AG04450 (cell line): ENCODE measurements at places on chromosomes 7 and 10.

- DNase-seq, result no peak
Measured at GRCh38 chr7:44982970-44983369, 4.2 kb upstream of the MYO1G start.

DNA sequence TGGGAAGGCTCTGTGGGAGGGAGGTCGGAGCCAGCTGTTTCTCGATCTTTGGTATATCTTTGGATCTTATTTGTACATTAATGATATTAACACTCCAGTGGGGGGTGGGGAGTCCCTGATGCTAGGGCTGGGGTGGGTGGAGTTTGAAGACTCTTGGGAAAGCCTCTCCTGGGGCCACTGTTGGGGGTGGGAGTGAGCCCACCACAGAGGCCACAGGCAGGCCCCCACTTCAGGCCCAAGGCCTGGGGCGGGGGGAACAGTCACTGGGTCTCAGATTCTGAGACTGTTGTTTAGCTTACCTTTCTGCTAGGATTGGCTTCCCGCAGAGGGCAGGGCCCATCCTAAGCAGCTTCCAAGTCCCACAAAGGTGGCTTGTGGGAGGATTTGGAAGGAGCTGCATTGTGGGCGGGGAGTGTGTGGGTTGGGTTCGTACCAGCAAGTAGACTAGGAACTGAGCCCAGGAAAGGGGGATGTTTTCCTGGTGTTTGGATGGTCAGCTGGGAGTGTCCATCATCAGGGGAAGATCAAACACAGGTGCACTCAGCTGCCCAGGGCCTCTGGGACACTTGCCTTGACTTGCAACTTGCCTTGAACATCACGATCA is 11.9 kb downstream of the YKT6 start:
- DNase-seq, result no peak

DNA sequence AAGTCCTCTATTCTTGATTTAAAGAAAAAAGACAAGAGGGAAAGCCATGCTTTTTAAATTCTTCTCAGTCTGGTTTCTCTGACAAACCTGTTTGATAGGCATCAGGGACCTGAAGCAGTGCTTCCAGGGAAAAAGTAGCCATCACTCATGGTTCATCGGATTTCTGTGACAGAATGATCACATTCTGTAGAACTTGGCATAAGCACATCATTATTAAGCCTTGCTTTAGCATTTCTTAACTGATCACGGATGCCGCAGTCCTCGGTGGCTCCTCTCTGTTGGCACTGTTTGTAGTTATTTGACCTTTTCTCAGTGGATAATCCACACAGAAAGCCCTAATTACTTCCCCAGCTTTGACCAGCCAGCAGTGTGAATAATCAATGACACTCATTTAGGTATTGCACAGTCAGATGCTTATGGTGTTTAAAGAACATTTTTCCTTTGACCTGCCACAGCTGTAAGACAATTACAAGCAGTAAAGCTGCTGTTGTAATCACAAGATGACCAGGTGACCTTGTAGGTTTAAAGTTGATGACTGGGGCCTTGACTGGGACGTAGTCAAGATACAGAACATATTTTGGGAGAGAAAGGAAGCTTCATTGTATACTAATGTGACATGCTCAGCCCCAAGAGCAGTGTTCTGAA is 64.4 kb upstream of the SKAP2 start:
- DNase-seq, result no peak

- DNase-seq, result no peak
Measured at GRCh38 chr7:13179011-13179582, 491.7 kb downstream of the ARL4A start.

DNA sequence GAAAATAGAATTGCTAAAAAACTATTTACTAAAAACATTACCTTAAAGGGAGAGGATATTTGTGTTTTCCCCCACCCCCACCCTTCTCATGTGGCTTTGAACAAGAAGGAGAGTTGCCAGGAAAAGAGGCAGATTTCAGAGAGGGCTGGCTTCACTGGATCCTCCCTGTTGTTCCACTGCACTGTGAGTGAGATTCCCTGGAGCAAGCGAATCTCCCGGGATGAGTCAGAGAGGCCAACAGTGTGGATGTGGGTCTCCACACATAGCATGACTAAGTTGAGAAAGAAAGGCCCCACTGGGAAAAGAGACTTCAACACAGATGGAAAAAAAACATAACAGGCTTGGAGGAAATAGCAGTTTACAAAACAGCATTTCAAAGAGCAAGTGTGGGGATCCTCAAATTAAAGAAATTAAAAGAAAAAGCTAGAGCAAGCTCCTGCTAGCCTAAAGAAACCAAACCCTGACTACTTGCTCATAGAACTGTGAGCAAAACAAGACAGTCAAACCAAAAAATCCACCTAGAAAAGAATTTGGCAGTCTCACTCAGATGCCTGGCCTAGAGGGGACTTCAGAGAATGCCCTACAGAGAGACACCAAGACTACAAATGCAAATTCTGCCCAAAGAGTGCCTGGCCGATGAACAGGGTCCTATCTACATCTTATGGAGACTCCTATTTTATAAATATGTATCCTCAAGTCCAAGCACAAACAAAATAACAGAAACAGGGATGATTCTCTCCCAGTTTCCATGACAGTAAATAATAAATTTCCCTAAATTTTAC is 3.4 kb downstream of the CAV1 start:
- peak; percentile 84 for DNase-seq

DNA sequence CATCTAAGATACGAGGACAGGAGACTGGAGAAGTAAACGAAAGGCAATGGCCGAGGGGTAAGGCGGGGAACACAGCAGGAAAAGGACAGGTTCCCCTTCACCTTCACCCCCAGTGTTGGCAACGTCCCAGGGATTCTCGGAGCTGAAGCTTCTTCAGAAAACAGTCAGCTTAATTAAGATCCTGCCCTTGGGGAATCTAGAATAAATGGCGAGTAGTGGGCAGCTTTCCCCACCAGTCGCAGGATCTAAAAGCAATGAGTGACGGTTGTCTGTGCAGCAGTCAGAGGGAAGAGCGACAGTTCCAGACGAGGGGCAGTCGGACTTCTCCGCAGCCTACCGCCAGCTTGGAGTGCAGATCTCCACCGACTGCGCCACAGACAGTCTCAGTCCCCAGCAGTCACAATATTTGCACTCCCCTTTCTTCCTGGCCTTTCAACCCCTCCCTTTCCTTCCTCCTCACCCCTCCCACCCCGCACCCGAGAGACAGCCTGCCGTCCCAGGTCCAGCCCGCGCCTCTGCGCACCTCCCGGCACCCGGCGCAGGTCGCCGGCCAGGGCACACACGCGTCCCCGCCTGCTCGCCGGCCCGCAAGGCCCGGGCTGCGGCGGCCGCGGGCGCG is 10.9 kb upstream of the SP8 start:
- no peak for DNase-seq

DNA sequence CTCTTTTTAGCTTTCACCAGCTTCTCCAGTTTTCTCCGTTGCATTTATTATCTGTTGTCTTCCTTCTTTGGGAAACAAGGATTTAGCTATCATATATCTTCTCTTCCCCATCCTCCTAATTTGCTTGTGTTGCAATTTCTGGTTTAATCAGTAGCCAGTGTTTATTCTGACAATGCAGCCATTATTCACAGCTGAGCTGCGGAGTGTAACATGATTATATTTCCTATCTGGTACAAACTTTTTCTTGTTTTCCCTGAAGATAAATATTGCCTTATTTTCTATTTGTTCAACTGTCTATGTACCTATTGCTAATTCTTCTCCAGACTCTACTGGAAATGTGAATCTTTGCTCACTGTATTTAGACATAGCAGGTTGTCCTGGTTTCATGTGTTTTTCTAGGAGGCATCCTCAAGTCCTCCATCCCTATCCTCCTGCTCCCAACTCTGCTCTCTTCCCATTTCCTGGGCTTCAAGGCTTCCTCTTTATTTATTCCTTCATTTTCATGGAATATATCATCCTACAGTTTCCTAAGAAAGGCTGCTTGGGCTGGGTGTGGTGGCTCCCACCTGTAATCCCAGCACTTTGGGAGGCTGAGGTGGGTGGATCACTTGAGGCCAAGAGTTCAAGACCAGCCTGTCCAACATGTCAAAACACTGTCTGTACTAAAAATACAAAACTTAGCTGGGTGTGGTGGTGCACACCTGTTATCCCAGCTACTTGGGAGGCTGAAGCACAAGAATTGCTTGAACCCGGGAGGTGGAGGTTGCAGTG is 72.4 kb upstream of the KDM7A start:
- no peak for DNase-seq
